MV-4-11 (cell line): ENCODE measurements at places on chromosomes 3 and 15.

DNA sequence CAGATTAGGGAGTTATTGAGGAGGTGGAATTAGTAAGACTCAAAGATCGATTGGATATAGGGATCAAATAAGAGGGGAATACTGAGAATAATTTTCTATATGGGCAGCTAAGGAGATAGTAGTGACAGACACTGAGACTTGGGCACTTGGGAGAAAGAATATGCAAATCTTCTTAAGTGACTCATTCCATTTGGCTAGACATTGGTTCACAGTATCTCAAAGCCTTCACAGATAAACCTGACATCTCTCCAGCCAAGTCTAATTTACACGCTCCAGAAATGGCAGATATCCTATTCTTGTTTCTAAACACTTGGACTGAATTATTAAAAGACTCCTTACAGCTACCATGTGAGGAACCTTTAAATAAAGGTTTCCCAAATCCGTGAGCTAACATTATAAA is 104.6 kb upstream of the ADAMTS9 start:
- no peak for DNase-seq

- no peak for DNase-seq
Observed at GRCh38 chr3:84125760-84126159, 833.0 kb upstream of the CADM2 start.

DNA sequence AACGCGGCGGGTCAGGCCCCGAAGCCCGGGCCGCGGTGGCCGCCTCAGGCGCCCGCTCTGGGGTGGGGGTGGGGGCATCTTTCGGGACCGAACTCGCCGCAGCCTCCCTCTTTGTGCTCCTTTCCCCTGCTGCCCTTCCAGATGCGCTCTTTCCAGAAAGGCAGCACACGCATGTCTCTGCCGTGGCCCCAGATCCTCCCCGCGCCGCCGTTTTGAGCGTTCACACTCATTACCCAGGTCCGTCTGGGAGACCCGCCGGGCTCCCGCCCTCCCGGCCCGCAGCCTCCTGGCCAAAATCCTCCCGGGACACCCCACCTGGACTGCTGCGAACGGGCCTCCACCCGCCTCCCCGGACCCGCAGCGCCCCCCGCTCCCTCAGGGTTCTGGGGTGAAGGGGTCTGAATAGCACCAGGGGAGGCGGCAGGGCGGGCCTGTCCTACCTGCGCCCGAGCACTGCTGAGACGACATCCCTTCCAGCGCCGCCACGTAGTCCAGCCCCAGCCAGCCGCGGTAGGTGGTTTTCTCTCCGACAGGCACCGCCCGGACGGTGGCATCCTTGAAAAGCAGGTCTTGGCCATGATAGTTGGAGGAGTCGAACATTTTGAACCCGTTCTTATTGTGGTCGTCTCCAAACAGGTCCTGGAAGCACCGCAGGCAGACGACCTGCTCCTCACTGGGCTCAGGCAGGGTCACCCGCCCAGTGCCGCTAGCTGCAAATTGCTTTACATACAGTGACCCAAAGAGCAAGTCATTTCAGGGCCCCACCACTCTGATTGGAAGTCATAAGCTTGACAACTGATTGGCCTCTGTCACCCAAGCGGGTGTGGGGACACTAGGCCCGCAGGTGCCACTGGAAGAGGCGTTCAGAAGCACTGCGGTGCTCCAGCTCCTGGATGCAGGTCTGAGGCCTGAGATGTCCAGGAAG is 25.9 kb downstream of the MELTF start:
- no peak for DNase-seq

GRCh38 chr3:178137206-178137605 is 399.0 kb upstream of the KCNMB2 start:
- DNase-seq = no peak

DNA sequence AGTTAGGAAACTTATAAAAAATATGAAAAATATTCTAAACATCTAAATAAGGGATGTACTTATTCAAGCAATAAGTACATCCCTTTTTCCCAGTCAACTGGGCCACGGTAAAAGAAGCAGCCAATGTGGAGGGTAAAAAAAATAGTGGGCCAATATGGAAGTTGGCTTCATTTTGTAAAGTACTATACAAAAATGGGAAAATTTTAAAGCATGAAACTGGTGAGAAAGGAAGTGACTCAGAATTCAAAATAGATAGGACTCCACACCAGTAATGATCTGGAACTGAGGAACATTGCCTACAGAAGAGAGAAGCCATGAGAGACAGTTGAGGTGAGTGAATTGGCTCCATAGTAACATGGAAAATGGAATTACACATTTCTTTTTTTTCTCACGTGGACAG is 108.9 kb downstream of the FNDC3B start:
- peak; percentile 40 for DNase-seq

GRCh38 chr15:95017666-95018328 is 786.4 kb downstream of the MCTP2 start:
- no peak for DNase-seq

DNA sequence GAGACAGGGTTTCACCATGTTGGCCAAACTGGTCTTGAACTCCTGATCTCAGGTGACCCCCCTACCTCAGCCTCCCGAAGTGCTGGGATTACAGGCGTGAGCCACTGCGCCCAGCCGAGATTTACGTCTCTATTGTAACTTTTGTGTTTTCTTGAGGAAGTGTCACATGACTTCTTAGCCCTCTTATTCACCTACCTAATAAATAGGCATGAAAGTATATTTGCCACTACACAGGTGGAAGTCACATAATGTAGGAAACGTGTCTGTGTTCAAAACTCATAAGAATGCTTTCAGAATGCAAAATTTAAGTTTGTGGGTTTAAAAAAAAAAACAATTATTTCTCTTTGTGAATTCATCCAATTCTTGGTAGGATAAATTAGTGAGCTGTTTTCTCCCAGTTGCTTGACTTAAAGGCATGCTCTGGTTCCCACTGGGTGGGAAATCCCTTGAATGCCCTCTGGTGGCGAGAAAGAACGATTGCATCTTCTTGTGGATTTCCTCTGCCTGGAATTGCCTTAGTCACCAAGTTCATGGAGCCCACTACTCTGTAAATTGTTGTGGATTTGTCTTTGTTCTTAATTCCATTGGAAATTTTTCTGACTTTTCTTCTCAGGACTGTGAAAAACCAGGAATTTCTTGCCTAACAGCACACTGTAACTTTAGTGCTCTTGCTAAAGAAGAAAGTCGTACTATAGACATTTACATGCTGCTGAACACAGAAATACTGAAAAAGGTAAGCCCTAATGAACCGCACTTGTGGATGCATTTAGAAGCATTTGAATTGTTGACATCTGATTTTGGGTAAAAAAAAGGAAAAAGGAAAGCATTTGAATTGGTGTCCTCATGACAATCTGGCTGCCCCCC is 82.2 kb upstream of the CTDSPL start:
- peak; percentile 44 for DNase-seq

DNA sequence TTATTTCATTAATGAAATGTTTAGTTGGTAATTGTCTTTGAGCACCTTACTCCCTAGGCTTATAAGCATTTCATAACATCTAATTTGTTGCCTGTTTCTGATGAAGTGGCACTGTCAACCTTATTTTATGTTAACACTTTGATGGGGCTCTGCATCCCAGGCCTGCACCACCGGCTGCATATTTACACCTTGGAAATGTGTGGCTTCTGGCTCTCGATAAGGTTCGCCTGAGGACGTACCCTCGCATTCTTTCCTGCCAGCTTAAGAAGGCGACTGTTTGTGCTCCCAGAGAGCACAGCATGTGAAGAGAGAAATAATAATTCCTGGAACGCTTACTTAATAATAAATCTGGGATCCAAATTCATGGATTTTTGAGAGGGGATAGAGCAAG is 763.3 kb upstream of the CFAP20DC start:
- no peak for DNase-seq

- no peak for DNase-seq
Observed at GRCh38 chr15:49135342-49135857, 20.0 kb downstream of the COPS2 start.

DNA sequence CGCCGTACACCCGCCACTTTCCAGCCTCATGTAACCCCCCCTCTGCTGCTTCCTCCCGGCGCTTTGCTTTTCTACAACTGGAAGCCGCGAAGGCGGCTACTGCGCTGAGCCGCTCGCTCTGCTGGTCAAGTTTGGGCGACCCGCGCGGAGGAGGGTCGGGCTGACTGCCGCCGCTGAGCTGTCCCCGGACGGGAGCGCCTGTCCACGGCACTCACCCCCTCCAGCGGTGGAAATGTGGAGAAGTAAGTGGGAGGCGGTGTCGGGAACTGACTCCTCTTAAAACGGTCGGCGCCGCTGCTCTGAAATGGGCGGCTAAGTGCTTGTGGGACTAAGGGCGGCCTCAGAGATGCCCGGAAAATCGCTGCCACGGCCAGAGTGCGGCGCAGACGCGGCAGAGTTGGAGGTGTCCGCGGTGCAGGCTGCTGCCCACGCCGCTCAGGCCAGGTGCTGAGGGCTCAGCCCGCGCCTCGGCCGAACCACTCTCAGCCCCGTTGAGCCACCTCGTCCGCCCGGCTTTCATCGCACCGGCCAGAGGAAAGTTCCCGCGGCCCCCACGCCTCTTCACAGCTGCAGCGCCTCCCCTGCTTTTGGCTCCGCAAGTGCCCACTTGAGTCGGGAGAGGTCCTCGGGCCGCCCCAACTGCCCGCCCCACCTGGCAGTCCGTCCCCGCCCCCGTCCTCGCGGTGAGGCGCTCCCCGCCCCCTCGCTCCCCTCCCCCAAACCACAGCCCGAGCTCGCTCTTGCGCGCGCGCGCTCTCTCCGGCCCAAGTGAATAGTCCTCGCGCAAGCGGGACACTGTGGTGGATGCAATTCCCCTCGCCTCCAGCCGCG is at the start of gene EPHA6:
Gene EPHA6 (plus strand): TSS at position 775 of the 831 bp plus-strand sequence.
- no peak for DNase-seq

GRCh38 chr3:111808439-111808838 is 50.6 kb upstream of the PHLDB2 start:
- no peak for DNase-seq

DNA sequence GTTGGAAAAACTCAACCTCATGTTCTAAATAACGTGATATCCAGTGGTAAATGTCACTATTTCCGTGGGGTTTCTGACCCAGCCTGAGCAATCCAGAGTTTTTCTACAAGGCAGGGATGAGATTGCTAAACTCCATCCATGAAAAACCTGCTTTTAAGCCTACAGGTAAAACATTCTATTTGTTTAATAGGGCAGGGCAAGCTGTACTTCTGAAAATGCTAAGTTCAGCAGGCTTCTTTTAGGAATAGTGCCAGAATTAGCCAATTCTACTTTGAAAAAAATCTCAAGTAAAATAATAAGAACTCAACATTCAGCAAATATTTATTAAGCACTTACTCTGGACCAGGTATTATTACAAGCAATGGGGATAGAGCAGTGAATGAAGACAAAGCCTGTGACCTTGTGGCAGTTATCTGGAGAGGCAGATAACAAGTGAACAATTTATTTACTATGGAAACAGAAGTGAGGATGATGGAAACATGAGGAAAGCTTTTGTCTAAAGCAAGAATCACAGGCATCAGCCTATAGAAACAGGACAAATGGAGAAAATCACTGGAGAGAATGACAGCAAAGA is 13.3 kb downstream of the RPSA start:
- no peak for DNase-seq

DNA sequence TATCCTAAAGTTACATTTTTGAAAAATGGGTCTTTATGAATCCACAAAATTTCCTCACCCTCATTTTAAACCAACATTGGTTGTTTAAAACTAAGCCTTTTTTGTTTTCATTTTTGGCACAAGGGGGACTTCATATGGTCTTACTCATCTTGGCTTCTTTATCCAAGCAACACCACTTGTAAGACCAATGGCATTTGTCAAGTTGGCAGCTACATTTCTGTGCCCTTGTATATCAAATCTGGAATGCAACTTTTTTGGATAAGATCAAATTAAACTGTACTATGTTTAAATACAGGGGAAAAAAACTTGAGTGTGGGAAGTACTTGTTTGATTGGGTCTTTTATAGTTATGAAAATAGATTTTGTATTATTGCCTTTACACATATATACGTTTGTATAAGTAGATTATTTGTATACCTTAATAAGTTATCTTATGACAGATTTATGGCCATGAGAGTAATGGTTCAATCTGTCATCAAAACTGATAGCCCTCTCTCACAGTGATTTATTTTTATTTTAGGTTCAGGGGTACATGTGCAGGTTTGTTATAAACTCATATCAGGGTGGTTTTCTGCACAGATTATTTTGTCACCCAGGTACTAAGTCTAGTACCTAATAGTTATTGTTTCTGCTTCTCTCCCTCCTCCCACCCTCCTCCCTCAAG is 43.4 kb downstream of the GPR160 start:
- DNase-seq = no peak

DNA sequence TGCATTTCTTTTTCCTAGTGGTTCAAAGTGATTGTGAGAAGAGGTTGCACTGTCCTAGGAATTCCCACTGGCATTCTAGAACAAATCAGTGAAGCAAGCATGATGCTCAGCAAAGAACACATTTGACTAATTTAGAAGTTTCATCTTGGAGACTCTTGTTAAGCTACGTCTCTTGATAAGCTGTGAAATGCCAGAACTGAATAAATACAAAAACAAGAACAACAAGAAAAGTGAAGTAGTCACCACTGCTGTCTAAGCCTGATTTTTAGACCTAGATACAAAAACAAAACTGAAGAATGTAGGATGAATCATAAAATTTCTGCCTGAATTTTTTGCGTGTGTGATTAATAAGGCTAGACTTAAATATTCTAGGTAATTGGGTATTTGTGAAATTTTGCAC is 1162.4 kb downstream of the TUSC7 start:
- no peak for DNase-seq

DNA sequence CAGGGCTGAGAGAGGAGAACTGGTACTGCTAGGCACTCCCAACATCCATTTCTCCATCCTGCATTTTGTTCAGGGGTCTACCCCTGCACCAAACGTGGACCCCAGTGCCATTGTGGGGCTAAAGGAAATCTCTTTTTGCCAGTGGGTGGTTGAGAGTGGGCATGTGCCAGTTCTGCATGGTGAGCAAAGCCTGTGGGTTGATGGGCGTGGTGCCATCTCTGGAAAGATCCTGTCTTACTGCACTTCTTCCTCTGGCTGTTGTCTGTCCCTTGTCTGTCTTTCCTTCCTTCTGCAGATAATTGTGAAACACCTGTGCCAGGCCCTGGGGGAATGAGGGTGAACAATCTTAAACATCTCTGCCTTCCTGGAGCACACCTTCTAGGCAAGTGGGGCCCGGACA is 1.4 kb upstream of the RARRES1 start:
- no peak for DNase-seq

DNA sequence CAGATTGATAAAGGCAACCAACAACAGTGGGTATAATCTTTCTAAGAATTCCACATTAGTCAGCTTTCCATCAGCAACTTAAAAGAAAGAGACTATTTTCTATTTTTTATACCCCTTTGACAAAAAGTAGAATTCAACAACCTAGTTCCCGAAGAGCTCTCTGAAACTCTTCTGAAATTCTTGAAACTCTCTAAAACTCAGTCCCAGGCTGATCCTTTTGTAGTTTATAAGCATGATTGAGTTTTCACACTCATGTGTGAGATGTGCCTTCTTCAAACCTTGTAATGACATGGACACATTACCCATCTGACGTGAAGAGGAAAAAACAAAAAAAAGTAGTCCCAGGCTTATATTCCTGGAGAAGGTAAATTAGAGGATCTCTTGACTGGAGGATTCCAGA is 31.4 kb downstream of the RAF1 start:
- no peak for DNase-seq

GRCh38 chr3:79824166-79824565 is 56.4 kb upstream of the ROBO1 start:
- DNase-seq = no peak

GRCh38 chr3:153173758-153174516 is 11.9 kb downstream of the RAP2B start:
- no peak for DNase-seq
